ENCODE measurements at places on chromosomes 12 and 14.

DNA sequence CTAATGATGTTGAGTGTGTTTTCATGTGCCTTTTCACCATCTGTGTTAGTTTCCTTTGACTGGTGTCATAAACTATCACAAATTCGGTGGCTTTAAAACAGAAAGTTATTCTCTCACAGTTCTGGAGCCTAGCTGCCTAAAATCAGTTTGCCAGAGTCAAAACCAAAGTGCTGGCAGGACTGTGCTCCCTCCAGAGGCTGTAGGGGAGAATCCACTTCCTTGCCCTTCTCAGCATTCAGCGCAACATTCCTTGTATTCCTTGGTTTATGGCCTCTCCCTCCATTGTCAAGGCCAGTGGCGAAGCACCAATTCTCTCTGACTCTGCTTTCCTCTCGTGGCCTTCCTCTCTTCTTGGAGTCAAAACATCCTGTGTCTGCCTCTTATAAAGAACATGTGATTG lies 174.2 kb upstream of the PDE3A start:
- DNase-seq = peak; percentile 73

- no peak for DNase-seq
Measured at GRCh38 chr12:359091-359490, 30.0 kb downstream of the KDM5A start.

GRCh38 chr14:70807898-70808415 lies 1.4 kb downstream of the MAP3K9 start:
- DNase-seq = no peak

DNA sequence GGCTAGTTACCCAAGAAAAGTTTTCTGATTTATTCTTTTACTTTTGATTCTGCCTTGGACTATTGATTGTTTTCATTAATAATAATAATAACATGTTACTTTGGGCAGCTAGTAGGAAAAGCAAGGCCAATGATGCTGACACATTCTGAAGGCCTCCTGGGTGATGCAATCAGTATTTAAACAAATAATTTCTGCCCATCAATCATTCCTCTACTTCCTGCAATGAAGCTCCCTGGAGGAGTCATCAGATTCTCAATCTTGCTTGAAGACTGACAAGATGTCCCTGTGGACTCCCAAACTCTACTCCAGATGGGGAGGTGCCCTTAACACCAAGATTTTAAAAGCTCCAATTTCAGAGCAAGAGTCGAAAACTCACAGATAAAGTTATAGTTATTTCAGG lies at the start of gene SPX:
SPX (plus strand) TSS at position 244 of the 400 bp plus-strand sequence. CDS start 177 bp downstream, outside the sequence.
- DNase-seq = peak; percentile 46

- no peak for DNase-seq
Measured at GRCh38 chr12:93733358-93733757, 56.2 kb downstream of the CRADD start.

- no peak for DNase-seq
Measured at GRCh38 chr14:27061299-27061698, 463.5 kb upstream of the NOVA1 start.

DNA sequence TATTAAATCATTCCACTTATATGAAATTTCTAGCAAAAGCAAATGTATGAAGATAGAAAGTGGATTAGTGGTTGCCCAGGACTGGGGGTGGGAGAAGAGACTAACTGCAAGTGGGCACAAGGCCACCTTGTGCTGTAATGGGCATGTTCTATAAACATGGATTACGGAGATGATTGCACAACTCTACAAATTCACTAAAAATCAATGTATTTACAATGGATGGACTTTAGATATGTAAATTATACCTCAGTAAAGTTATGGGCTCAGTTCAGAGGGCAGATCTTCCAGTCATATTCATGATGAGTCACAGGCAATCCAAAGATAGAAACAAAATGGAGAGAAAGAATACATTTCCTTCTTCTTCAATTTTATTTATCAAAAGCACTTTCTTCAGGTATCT lies 173.9 kb downstream of the NDUFA12 start:
- DNase-seq = no peak

DNA sequence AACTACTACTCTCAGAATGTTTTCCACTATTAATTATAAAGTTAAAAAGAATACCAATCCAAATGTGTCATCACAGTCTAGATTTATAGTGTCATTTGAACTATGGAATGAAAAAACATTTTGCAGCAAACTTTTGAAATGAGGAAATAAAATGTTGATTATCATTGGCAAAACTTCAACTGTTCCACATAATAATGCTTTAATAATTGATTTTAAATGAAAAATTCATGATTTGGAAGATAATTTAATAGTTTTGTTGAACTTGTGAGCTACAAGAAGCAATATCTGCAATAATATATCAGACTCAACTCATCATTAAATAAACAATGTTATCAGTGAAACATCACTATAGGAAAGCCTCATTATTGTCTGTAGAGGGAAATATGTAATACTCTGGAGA lies 48.2 kb upstream of the DCN start:
- DNase-seq = peak; percentile 26

DNA sequence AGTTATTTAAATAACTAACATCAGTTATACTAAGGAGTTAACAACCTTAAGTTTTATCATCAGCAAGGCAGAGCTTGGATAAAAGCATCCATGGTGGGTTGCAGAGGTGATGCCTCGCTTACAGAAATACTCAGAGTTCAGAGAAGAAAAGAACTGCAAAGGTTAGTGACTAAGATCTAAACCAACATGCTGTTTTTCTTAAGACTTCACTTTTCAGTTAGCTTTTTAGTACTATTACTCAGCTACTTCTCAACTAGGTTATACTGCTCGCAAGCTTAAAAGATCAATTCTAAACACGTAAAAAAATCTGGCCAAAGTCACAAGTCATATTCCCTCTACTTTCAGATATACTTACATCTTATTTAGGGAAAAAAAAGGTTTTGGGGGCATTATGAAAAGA lies 2.8 kb downstream of the PPP1CC start:
- DNase-seq = no peak

- peak; percentile 65 for DNase-seq
Measured at GRCh38 chr12:49698619-49699545, 8.3 kb downstream of the FMNL3 start.

DNA sequence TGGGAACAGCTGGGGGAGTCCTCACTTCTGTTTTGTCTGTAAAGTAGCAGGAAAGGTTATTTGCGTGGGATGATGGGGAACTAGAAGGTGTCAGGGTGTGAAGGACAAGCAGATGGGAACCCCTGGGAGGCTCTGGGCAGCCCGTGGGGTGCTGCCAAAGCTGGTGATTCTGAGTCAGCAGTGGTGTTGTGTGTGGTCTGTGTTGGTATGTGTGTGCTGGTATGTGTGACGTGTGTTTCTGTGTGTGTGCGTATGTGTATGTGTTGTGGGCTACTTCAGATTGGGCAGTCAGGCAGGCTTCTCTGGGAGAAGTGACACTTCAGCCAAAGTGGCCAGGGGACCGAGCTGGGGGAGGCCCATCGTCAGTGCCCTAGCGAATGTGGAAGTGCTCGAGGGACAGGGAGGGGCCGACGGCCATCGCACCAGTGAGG lies 15.3 kb upstream of the BDKRB2 start:
- DNase-seq = peak; percentile 83

DNA sequence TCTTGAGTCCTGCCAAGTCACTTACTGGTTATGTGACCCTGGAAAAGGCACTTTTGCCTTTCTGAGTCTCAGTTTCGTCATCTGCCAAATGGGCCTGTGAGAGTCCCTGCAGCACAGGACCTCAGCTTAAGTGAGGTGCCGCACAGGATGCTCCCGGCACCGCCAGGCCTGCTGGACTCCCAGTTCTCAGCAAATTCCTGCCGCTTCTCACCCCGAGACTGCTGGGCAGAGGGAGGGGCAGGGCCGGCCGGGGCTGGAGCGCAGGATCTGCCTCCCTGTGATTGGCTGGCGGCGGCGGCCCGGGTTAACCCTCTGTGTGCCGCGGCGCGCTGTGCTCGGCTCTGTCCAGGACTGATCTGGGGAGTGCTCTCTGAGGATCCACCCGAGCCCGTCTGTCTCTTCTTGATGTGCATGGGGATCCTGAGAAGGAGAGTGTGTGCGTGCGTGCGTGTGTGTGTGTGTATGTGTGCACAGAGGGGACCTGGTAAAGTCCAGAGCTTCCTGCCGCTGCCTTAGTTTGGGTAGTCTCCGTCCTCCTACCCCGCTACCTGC lies 8.6 kb downstream of the SETD1B start:
- peak; percentile 55 for DNase-seq

DNA sequence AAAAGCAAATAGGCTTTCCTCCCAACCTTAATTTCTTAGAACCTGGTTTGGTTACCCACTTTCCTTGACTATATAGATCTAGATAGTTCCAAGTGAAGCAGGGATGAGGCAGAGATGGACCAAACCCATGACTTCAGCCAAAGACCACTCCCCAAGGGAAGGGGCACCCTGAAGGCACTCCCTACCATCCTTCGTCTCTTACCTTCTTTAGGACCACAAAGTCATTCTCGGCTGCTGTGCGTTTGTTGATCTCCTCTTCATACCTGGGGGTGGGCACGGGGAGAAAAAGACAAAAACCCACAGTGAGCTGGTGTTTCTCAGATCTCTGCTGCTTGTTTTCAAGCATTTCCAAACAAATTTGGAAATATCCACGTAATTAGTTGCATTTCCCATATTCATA lies 3.4 kb downstream of the KRT4 start:
- DNase-seq = no peak

- DNase-seq = peak; percentile 41
Measured at GRCh38 chr12:7645395-7646177, 20.1 kb downstream of the APOBEC1 start.

DNA sequence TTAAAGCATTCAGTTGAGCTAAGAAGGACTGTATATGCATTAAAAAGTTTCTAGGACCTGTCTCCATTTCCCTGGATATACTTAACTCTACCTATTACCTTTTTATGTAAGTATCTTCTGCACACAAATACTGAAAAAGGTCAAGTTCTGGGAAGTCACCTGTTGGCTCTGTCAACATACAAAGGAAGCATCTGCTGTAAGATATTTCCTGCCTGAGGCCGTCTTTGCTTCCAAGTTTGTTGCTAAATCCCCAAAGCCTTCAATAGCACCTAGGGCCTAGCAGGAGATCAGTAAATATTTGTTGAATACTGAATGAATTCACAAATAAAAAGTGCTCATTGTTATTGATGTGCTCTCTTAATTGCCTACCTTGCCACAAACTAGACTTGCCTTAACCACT lies 188.4 kb downstream of the DUSP6 start:
- no peak for DNase-seq

DNA sequence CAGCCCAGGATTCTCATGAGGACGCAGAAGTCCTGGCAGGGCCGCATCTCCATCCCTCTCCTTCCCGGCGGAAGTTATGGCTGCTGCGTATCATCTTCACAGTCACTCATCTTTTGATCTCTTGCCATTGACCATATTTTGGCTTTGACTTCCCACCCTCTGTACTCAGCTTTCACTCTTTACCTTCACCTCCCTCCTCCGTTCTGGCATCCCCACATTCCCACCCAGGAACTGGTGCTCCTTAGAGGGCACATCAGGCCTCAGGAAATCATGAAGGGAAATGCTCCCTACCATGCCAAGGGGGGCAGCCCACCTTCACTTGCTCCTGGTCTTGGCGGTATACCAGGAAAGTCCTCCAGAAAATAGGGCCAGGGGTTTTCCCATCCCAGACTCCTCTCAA lies 1.3 kb downstream of the TEX52 start:
- no peak for DNase-seq

DNA sequence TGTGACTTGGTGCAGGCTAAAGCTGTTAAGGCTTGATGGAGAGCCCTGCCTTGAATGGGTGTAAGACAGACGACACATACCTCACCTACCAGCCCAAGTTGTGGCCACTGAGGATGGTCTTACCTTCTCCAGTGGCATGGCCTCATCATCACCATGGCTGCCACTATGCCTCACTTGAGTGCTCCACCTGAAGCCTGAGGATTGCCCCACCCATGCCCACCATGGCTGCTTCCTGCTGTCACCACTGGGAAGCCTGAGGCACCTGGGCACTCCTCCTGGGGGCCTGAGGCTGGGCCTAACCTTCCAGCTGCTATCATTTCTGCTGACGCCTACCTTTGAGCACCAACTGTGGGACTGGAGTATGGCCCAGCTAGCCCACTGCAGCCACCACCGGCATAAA lies 1605.7 kb upstream of the FLRT2 start:
- no peak for DNase-seq

DNA sequence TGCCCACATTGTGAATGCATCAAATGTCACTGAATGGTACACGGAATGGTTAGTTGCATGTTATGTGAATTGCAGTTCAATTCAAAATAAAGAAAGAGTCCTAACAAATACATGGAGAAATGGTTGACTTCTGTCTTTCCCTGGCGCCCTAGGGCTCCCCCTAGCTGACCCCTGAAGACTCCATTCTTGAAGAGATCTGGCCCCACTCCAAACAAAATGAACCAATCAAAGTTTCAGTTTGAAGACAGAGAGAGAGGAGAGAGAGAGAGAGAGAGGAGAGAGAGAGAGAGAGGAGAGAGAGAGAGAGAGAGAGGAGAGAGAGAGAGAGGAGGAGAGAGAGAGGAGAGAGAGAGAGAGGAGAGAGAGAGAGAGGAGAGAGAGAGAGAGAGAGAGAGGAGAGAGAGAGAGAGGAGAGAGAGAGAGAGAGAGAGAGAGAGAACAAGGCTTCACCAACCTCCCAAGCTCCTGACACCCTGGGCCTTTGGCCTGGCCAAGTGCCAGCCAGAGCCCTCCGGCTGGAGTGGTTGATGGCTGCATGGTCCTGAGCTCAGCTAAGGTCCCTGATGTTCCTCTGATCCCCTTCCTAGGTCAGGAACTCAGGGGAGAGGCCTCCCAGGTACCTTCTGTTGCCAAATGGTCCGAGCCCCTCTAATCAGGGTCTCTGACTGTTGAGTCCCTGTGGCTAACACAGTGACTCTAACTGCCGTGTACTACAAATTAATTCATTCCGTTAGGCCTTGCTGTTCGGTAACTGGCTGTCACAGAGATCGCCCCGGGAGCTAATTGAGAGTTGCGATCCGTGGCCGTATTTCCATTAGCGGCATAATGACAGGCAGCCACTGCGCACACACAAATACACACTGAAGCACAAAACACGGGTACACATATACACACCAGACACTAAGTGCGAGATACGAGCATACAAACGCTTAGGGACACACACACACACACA lies 188.8 kb downstream of the ESRRB start:
- DNase-seq = peak; percentile 9

DNA sequence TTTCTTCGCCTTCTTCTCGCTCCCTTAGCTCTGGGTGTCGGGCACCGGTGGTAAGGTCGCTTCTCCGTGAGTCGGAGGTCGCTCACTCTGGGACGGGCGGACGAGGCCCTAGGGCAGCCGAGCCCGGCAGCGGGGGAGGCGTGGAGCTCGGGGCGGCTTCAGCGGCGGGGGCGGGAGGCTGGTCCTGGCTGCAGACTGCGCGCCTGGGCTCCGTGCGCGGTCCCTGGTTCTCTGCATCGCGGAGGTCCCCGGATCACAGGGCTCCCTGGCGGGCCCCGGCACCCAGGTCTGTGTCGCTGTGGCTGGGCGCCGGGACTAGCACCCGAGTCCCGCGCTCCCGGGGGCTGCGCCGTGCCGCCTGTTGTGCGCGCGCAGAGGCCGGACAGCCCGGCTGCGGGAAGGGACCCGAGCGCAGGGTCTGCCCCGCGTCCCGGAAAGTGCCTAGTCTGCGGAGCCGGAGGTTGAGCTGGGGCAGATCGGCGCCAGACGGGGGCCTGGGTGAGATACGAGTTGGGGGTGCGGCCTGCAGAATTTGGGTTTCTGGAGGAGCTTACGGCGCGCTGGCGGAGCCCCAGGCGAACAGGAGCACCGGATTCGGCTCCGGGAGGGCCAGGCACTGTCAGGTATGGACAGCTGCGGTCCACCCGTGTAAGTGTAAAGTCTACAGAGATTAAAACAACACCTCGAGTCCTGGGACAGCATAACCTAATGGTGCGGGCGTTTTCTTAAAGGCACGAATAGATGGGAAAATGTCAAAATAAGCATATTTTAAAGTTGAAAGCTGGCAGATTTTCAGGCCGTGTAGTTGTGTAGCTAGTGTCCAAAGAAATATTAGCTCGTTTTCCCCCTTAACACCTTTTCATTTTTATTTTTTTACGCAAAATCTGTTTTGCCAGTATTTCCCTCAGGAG lies 713 bp downstream of the FRMD6 start:
- DNase-seq = no peak
